ENCODE measurements at places on chromosomes 6 and 20.

GRCh38 chr6:111377558-111378120 lies 105.4 kb downstream of the REV3L start:
- DNase-seq = no peak

DNA sequence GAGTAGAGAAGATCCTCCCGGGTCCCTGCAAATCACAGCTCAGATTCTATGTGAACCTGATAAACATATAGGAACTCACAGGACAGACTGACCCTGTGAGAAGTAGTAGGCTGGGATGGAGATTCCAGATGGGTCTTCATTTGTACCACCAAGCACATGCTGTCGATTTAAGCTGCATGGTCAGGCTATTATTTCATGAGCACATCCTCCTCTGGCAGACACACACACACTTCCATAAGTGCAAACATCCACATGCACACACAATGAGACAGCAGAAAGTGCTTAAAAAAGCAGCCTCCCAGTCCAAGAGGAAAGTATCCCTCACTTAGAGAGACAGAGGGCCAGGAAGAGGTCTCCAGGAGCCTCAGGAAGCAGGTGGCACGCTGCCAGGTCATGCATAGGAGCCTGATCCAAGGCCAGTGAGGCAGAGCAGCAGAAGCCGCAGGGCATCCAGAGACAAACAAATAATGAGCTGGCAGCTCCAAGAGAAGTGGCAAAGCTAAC lies 131.8 kb downstream of the UNC5CL start:
- DNase-seq = no peak

GRCh38 chr6:63553208-63553607 lies 19.1 kb upstream of the LOC128125822 start:
- no peak for DNase-seq

GRCh38 chr6:98942263-98942803 lies 5.4 kb downstream of the FBXL4 start:
- no peak for DNase-seq

GRCh38 chr6:122790028-122790422 lies 967 bp downstream of the SMPDL3A start:
- DNase-seq = no peak

DNA sequence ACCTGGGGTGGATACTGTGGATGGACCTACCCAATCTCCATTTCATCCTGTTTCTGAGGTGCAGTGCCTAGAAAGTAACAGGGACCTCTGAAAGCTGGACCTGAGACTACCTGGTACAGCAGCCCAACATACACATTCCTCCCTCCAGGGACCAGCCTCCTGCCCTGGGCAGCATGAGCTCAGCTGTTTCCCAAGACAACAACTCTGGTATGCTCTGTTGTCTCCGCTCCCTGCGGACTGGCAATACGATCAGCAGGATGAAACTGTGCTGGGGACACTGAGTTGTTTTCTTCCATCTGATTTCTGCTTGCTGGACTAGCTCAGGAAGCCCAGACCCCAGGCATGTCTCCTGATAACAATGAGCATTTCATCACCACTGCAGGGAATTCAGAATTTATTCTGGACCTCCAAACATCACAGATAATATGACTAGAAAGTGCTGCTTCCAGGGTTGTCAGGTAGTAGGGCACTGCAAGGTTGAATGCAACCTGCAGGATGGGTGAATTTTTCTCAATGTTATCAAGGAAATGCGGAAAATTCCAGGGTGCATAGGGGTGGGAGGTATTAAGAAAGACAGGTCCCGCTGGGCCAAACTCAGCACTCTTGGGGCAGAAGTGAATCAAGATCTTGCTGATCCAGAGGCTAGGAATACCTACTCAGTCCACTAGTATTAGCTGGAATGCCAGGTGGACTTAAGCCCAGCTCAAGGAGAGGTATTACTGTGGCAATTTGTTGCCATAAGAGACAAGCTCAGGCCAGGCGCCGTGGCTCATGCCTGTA lies 38.9 kb upstream of the SLC4A11 start:
- no peak for DNase-seq

GRCh38 chr6:16982807-16983206 lies 119.0 kb upstream of the STMND1 start:
- no peak for DNase-seq

DNA sequence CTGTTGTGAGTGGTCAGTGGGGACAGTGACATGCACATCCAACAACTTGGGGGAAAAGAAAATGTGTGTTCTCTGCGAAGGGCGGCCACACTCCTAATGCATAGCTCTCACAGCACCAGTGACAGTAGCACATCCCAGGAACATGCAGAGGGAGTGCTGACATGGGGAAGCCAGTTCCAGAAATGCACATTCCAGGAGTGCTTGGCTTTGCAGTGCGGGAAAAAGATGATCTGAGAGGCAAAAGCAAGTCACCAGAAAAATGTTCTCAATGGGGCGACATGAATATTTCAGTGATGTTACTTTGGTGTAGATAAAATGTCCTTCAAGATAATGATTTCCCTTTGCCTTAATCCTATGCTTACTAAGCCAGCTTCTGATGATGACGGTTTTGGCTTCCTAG lies 42.9 kb upstream of the PDE10A start:
- no peak for DNase-seq

- no peak for DNase-seq
These were observed 12.5 kb downstream of the TFAP2B start for GRCh38 chr6:50831186-50831585.

DNA sequence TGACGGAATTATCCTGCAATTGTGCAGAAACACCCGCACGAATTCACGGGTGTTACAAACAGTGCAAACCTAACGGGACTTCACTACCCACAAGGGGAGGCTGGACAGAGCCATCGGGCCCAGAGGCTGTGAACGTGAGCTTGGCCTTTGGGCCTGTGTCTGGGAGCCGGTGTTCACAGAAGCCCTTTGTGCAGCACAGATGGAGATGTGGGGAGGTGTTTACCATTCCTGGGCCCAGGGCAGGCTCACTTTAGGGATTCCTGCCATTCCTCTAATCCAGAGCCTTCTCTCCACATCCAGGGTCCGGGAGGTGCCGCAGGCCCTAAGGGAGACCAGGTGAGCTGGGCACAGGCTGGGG lies 15.0 kb downstream of the COL9A3 start:
- DNase-seq = no peak

DNA sequence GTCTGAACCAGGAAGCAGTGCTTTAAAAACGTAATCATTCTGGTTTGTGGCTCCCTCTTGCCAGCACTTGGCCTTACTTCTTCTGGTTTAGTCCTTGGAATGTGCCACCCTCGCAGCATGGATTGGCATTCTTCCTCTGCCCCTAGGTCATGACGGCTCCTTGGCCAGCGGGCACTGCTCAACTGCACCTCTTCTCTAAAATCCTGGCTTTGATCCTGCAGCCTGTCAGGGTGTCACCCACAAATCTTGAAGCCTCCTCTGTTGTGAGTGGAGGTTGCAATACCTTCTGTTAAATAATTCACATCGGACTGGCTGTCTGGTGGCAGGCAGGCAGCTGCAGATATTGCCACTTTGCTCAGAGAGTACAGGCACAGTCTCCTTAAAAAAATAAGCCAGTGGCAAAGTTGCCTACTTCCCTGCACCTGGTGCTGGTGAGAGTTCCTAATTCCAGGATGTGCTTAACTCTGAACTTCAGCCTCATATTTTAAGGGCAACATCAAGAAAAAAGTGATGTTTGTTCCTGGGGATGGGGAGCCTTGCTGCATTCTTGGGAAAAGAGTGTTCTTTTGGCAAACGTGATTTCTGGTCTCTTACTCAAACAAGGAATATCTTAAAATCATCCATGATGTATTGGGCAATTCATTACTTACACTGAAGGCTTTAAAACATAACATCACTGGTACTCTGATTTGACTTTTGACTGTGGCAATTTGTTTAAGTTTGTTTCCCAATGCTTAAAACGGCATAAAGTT lies 179.8 kb downstream of the FOXA2 start:
- no peak for DNase-seq

GRCh38 chr6:5085648-5086293 lies 630 bp downstream of the PPP1R3G start:
- DNase-seq = no peak

Data from nucleus accumbens (tissue), 56 donors.